Panc1 (cell line): ENCODE measurements at places on chromosomes 16 and 17. TPM values are rescaled to one million over a fixed set of nuclear protein-coding genes. Genes with fewer than 3 reads are reported as not detected.

OR4D2 gene
- not detected for total RNA-seq

GRCh38 chr17:75249564-75249963, 11.8 kb downstream of the GGA3 start:
- DNase-seq, result no peak

- no peak for DNase-seq
Measured at GRCh38 chr17:47203984-47204721, 5.0 kb upstream of the MYL4 start.

GRCh38 chr17:70120425-70120824, 45.4 kb downstream of the KCNJ16 start:
- DNase-seq, result no peak

BRCA1 gene
- total RNA-seq, result 29.9 TPM

DNA sequence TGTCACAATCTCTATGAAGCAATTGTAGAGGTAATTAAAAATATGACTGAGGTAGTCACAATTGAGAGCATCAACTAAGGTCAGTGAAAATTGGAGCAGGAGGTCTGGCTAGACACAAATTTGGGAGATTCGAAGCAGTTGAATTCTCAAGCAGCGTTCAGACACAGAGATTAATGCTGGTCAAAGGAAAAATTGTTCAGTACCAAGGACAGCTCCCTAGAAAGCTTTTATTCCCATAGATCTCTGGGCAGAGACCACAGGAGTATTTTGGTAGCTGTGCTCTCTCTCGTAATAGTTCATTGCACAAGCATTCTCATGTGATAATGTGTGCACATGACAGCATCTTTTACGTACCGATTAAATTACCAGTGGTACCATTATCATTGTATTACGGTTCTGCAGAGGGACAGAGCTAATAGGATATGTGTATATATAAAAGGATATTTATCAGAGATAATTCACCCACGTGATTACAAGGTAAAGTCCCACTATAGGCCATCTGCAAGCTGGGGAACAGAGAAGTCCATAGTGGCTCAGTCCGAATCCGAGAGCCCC, 387.5 kb upstream of the HSBP1 start:
- no peak for DNase-seq

DNA sequence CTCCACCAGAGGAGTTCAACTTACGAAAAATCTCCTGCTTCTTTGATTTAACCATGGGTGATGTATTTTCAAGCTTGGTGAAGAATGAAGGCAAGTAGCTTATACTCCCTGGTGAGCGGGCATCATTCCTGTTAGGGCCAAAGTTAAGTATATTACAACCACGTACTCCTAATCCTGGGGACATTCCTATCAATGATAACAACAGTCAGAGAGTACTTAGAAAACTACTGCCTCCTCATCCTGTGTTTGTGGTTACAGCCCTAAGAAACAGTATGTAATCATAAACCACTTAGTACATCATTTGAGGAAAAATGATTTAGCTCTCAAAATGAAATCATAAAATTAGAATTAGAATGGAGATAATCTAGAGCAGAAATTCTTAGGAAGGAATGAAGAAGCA, 47.3 kb downstream of the TTC19 start:
- DNase-seq, result no peak

- no peak for DNase-seq
Measured at GRCh38 chr17:34645594-34645993, 66.2 kb downstream of the TMEM132E start.

GRCh38 chr16:2905988-2906387, 5.7 kb upstream of the FLYWCH1 start:
- DNase-seq, result no peak

DNA sequence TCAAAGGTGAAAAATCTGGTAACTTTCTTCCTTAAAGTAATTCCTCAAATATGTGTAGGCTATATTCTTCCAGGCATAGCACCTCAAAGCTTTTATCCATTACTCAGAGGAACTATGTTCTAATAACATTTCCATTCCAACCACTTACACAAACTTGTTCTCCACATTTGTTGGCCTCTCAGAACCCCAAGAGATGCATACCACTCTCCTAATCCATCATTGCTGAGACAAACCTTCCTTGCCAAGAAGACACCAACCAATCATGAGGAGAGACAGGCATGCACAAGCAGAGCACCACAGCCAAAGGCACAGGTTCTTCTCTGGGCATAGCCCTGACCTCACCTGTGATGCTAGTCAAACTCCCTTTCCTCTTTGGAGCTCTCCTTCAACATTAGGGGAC, 20.9 kb downstream of the CDH11 start:
- DNase-seq, result no peak

DNA sequence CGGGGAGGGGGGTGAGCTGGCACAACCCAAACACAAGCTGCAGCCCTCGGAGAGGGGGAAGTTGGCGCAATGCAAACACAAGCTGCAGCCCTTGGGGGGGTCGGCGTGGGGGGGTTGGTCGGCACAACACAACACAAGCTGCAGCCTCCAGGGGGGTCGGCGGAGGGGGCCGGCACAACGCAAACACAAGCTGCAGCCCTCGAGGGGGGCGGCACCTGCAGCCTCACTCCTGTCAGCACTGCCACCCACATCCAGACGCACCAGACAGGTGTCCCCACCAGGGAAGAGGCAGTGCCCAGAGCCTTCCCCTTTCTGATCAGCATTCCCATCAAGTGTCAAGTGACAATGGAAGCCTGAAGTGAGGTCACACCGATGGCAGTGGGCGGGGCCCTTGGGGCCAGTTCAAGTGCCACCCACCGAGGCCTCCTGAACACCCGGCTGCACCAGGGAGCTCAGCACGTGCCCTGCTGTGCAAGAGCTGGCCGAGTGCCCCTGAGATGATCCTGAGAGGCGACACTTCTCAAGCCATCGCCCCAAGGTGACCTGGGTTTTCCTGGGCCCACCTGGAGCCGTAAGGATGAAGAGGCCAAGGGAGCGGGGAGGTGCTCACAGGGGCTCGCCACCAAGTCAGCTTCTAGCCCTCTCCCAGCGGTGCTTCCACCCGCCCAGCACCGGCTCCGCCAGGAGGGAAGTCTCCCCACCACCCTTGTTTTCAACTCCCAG, 59.3 kb downstream of the KLHDC4 start:
- no peak for DNase-seq

GRCh38 chr16:31129568-31130335, 5.8 kb downstream of the PRSS8 start:
- DNase-seq, result no peak

SEPTIN12 gene
- not detected for total RNA-seq

GRCh38 chr17:18371455-18371854, 6.1 kb upstream of the EVPLL start:
- DNase-seq, result no peak

DNA sequence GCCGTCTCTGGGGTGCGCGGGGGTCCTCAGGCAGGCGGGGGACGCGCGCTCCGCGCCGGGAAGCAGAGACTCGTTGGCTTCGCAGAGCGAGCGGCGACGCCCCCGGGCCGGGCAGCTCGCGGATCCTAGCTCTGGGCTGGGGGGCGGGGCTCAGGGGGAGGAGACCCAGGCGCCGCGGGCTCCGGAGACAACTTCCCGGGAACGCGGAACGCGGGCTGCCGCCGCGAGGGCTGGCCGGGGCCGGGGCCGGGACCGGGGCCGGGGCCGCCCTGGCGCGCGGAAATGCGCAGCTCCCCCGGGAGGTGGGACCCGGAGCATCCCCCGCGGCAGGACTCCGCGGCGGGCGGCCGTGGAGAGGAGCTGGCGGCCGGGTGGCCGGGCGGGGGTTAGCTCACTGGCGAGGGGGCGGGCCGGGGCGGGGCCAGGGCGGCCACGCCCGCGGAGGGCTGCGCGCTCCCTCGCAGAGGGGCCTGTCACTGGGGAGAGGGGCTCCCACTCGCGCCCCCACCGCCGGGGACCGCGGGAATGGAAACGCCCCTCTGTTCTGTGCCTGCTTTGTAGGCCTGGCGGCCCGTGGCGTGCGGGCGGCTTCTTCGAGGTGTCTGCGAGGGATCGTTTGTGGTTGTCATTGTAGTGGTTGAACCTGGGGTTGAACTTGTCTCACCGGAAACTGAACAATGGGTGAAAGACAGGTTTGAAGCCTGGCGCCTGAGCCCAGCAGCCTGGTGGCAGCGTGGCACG, at the start of gene GAS7:
GAS7 (minus strand) TSS at position 98 of the 741 bp plus-strand sequence.
- no peak for DNase-seq

TRIM47 gene
- 125 TPM for total RNA-seq

DNA sequence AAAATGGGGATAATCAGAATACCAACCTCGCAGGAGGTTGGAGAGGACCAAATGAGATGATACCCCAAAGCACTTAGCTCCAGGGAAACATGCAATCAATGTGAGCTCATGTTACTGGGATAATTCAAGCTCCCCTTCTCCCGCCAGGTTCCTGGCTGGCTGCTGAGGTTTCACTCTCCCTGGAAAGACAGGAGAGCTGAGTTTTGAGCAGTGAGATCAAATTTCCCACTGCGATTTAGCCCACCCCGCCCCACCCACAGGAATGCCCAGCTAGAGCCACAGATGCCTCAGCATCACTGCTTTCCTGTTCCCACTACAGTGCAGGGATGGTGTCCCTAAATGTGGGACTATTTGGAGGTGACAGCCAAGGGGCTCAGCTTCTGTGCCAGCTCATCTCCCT, 56.7 kb downstream of the ZNF423 start:
- no peak for DNase-seq

- DNase-seq, result no peak
Measured at GRCh38 chr16:64077242-64077641, 1044.6 kb downstream of the CDH11 start.

GRCh38 chr17:77772461-77772897, 186.0 kb upstream of the TNRC6C start:
- DNase-seq, result peak; percentile 18

MPV17L gene
- total RNA-seq, result 10.4 TPM

- DNase-seq, result no peak
Measured at GRCh38 chr17:49963309-49963625, 5.7 kb upstream of the DLX4 start.

MFSD6L gene
- not detected for total RNA-seq

WFIKKN2 gene
- 0.05 TPM for total RNA-seq

- no peak for DNase-seq
Measured at GRCh38 chr17:37820995-37821713, 76.3 kb upstream of the HNF1B start.

- no peak for DNase-seq
Measured at GRCh38 chr17:13562271-13562800, 39.4 kb downstream of the HS3ST3A1 start.

GRCh38 chr17:69870091-69870530, 204.9 kb upstream of the KCNJ16 start:
- DNase-seq, result no peak

DNA sequence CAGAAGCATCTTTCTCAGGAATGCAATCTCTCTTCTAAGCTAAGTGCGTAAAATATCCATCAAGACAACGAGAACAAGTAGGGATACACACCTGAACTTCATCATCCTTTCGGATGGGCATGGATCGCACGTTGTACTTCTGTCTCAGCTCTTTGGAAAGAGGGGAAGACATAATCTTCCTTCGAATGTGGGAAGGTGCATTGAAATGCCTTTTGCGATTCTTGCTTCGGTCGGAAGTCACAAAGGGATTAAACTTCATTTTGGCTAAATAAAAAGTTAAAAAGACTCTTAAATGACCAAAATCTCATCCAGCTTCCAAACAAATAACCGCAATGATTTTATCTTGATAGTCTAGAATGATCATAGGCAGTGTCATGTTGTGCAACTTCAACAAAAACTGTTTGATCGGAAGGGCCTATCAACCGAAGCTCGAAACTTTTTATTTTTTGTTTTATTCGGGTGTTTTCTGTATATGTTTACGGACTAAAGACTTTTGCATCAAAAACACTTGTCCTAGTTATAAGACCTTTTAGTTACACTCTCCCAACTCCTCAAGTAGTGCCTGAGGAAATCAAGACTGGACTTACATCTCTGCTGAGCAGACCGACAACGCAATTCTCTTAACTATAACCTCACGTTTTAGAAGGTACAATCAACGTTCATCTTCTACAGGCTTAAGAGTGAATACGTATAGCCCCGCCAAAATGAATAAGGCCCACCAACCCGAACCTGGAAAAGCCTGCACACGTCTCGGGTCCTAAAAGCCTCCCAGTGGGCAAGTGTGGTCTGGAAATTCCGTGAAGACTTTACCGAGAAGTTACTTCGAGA, 727 bp downstream of the RPL26 start:
- no peak for DNase-seq

HOXB6 gene
- 196 TPM for total RNA-seq

DNA sequence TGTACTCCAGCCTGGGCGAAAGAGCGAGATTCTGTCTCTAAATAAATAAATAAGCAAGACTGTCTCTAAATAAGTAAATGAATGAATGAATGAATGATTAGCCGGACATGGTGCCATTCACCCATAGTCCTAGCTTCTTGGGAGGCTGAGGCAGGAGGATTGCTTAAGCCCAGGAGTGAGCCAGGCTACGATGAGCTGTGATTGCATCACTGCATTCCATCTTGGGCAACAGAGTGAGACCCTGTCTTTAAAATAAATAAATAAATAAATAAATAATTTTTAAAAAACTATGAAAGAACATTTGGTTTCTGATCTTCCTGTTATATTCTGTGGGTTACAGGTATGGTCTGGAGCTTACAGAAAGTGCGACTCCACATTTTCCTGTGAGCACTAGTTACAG, 65.0 kb downstream of the C17orf58 start:
- no peak for DNase-seq

TEX14 gene
- not detected for total RNA-seq

DNA sequence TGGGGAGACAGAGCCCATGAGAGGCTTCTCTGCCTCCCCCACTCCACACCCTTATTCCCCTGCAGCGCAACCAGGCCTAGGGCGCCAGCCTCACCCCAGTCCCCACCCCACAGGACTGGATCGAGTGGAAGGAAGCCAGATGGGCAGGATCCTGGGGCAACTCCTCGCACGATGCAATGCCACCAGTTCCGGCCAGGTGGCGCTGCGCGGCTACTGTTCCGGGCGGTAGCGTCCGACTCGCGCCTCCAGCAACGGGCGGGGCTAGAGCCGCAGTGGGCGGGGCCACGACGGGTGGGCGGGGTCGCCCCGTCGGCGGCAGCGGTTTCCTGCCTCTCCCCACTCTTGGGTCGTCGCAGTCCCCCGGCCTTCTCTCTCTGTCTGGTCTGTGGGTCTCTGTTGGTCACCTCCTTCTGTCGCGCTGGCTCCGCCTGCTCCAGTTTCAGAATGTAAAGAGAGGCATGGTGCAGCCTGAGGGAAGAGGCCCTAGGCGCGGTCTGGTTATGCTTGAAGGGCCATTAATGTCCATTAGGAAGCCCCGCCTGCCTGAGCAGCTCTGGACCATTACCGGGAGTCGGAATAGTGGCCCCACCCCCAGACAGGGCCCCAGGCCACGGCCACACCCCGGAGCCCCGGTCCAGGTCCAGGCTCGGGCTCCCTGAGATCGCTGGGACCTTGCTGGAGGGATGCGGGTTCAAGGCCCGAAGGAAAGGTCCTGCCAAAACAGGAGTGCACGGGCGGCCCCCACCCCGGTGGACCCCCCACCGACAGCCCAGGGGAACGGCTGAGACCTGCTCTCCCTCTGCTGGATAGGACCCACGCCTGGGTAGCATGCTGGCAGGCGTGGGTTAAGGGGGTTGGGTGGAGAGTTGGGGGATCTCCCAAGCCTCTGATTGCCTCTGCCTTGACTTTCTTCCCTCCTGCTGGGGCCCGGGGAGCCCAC, 3.3 kb upstream of the NHERF2 start:
- DNase-seq, result peak; percentile 63

HOXB8 gene
- 45.9 TPM for total RNA-seq

STX4 gene
- 65.2 TPM for total RNA-seq
